Aorta (tissue), 5 donors: ENCODE measurements at places on chromosomes 4 and X.

DNA sequence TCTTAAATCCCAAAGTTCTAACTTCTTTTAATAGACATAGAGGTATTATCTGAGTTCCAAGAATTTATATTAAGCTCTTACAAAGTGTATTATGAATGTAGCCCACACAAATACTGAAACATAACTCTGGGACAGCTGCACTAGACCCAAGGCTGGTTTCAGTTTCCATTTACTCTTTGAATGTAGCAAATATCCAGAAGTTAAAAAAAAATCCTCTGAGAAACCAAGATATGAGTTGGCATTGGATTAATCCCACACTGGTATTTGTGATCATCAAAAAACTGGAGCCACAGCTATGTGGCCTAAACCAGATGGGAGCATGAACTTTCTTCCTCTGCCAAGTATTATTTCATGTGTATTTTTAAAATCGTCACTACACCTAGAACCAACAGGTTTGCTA is 23.6 kb upstream of the SMPX start:
- no peaks in the 10 kb centered on the region for H3K36me3 ChIP-seq
- H3K27me3 ChIP-seq: no peaks in the 10 kb centered on the region
- DNase-seq: no peak
- no peak overlapping the region for H3K4me3 ChIP-seq
- no peak overlapping the region for H3K27ac ChIP-seq

- H3K4me3 ChIP-seq: no peak overlapping the region
- no peaks in the 10 kb centered on the region for H3K4me1 ChIP-seq
- no peaks in the 10 kb centered on the region for H3K27me3 ChIP-seq
Observed at GRCh38 chrX:29788991-29789699, 426.2 kb upstream of the MAGEB2 start.

DNA sequence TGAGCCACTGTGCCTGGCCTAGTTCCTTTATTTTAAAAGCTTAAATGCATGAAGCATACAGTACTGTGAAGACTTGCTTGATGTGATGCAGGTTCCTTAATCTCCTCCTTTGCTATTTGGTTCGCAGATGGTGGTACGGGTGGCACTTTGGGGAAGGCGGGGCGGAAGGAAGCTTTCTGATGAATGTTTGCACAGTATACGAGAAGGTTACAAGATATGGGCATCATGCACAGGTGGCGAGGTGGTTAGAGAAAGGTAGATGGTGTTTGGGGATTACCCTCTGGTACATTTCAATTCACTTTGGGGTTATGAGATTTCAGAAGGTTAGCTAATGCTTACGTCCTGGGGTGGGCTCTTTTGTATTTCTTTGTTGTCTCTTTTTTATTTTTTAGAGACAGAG is 17.2 kb downstream of the RHOH start:
- DNase-seq: no peak
- H3K27me3 ChIP-seq: no peaks in the 10 kb centered on the region
- no peaks in the 10 kb centered on the region for H3K36me3 ChIP-seq
- no peaks in the 10 kb centered on the region for H3K4me1 ChIP-seq
- H3K27ac ChIP-seq: no peak overlapping the region
- no peak overlapping the region for H3K4me3 ChIP-seq

DNA sequence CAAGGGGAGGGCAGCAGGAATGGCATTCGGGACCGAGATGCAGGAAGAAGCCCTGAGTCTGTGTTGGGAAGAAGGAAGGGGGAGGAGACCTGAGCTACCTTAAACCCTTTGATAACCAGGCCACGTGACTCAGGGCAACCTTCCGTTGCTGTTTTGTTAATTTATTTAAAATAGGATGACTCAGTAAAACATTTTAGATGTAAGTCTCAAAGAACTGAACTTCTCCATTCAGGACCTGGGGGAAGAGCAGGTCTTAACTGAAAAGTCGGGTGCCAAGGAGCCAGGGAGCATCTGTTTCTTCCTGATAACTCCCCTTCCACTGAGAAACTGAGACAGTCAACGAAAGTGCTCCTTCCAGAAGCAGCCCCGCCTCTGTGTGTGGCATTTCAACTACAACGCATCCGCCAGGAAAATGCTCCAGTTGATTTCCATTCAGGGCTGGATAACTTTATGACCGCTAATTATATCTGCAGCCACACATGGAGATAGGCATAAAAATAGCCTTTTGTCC is 88.0 kb downstream of the IRF2 start:
- H3K27ac ChIP-seq: no peak overlapping the region
- no peaks in the 10 kb centered on the region for H3K4me1 ChIP-seq
- no peak for DNase-seq
- no peaks in the 10 kb centered on the region for H3K36me3 ChIP-seq
- no peaks in the 10 kb centered on the region for H3K27me3 ChIP-seq
